Activated T-cell treated with anti-CD3 and anti-CD28 coated beads, Interleukin-2, amount 50 U/mL, for 72 hours (primary cell): ENCODE measurements at places on chromosomes 11 and 22. TPM values are rescaled to one million over a fixed set of nuclear protein-coding genes. Genes with fewer than 3 reads are reported as not detected.

Gene SLC43A3
- 159 TPM for total RNA-seq

Gene ARRB1
- total RNA-seq: 16.7 TPM

Gene SMTNL1
- total RNA-seq: not detected

Gene C11orf24
- 24.7 TPM for total RNA-seq

Gene TMEM86A
- 1.8 TPM for total RNA-seq

Gene MFNG
- total RNA-seq: 116 TPM

Gene IGLL1
- not detected for total RNA-seq
